Suppressor macrophage treated with lipopolysaccharide for 1 hour (primary cell): ENCODE measurements at places on chromosomes 1 and 21.

DNA sequence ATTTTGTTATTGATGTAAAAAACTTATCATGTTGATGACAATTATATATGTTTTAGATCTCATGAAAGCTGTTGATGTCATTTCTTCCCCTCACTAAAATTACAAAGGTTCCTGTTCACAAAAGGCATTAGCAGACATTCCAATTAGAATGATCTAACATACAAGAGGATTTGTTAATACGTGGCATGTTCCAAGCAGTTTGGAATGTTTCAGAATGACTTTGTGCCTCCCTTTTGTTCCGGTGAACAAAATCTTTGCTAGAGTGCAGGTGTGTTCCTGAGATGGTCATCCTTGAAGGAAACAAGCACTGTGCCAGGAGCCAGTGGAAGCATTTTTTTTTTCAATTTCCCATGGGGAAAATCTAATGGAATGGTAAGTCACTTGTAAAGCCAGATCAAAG is 108.0 kb upstream of the KCTD3 start:
- DNase-seq = no peak

- no peak for DNase-seq
Measured at GRCh38 chr1:176055398-176055797, 151.7 kb downstream of the COP1 start.

- no peak for DNase-seq
Measured at GRCh38 chr1:162004441-162004950, 19.2 kb downstream of the OLFML2B start.

DNA sequence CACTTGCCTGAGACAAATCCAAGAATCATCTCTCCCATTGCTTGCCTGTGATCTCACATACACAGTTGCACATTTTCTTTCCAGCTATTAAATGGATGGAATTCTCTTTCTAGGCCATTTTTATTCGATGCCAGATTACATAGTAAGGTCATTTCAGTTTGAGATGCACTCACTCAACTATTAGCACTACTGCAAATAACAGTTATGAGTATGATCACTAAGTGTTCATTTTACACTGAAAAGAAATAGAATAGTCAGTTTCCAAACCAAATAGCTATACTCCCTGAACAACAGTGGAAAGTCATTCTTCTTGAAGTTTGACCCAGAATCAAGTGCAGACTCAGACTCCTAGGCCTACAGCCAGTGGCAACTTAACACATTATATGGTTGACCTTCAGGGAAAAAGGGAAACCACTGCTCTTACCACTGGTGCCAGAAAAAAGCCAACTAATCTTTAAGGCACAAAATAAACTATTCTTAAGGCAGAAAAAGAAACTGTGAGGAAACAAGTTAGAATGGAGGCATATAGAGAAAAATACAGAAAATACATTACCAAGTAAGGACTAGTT is 31.5 kb downstream of the WNT2B start:
- no peak for DNase-seq

GRCh38 chr1:234892642-234893041 is 236.0 kb downstream of the TOMM20 start:
- DNase-seq = peak; percentile 39

DNA sequence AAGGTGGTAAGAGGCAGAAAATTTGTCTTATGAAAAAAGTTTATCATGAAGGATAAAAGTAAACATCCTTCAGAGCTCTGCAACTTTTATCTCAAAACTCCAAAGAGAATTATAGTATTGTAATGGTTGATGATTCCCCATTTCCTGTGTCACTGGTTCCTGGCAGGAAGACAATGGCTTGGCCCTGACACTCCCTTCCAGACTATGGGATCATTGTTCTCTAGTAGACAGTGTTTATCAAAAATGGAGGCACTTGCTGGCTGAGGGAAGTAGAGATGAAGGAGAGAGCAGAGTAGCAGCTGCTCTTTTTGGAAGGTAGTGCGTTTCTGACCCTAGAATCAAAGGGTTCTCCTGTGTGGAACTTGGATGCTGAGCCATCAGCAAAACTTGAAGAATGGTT is 145.9 kb upstream of the ATP1B1 start:
- DNase-seq = no peak

DNA sequence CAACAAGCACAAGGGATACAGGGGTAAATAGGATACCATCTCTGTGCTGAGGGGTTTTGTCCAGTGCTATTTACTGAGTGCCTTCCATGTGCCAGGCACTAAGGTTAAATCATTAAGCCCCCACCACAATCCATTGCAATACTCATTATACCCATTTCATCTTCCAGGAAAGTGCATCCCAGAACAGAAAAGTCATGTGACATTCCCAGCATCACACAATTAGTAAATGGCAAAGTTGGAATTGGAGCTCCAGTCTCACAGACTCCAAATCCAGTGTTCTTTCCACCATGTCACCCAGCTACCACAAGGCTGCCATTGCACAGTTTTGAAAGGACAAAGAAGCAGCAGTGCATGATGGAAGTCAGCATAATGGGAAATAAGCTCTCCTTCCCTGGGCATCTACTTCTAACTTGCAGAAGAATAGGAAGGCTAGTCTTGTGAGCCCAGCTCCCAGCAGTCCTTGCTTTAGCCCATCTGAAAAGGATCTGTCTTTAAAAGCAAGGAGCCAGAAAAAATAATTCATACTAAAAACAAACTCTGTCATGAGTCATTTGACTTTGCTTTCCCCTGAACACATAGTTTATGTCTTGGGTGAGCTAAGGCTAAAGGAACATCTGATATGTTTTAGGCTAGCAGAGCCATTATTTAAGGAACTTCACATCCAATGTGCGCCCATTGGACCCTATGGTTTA is 111.4 kb upstream of the HOOK1 start:
- no peak for DNase-seq

DNA sequence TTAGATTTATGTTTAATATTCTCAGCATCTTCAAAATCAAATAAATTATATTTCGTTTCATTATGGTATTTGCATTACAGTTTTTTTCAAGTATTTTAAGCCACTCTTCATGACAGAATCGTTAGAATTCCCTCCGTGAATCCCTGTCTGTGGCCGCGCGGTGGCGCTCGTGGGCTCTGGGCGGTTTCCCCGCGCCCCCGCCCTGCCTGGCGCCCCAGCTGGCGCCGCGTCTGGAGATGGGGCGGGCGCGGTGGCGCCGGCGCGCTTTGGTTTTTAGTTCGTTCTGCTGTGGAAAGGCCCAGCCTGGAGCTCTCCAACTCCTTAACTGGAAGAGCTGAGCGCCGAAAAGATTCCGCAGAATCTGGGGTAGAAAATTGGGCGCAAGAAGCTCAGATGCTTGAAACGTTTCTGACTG is 25.7 kb downstream of the PRMT2 start:
- peak; percentile 80 for DNase-seq

GRCh38 chr1:215631489-215631888 is 64.4 kb downstream of the KCTD3 start:
- peak; percentile 7 for DNase-seq

- peak; percentile 92 for DNase-seq
Measured at GRCh38 chr1:77476475-77476874, 194.7 kb downstream of the AK5 start.

GRCh38 chr1:169112241-169112640 is 5.8 kb downstream of the ATP1B1 start:
- peak; percentile 26 for DNase-seq

GRCh38 chr1:53572815-53573173 is 113.6 kb downstream of the DMRTB1 start:
- no peak for DNase-seq

GRCh38 chr1:1332774-1333480 is 1.8 kb downstream of the TAS1R3 start:
- no peak for DNase-seq
